ENCODE measurements at places on chromosomes 3 and 15. TPM values are rescaled to one million over a fixed set of nuclear protein-coding genes. Genes with fewer than 3 reads are reported as not detected.

GRCh38 chr3:30356866-30357753 lies 249.3 kb upstream of the TGFBR2 start:
- no peak for DNase-seq

- no peak for DNase-seq
Observed at GRCh38 chr3:147574621-147575020, 165.5 kb downstream of the ZIC1 start.

FRG2C gene
- not detected for total RNA-seq

ADAMTS17 gene
- 4.4 TPM for total RNA-seq

DNA sequence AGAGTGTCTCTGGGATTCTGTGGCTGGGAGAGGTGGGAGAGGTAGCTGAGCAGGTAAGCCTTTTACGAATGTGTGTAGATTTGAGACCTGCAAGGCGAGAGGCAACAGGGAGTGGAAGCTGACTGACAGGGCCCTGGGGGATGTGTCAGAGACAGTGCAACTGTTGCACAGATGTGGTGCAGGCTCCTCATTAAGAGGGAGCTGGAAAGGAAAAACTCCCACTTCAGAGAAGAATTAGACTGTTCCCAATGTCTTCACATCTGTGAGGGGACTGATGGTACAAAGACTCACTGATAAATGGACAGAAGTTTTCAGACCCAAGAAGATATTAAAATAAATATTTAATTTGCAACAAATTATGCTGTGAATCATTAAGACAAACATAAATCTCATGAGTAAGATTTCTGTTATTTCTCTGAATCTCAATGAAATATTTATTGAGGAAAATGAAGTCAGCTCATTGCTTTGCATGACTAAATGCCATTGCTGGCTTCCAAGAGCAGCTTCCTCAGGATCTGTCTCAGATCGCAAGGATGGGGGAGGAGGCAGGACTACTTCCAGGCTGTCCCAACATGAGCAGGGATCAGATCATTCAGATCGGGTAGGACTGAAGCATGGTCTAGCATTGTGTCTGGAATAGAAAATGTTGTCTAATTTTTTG lies 127.3 kb upstream of the ROPN1 start:
- DNase-seq: no peak

GRCh38 chr15:79339588-79340314 lies 28.8 kb downstream of the TMED3 start:
- DNase-seq: no peak

Data from right atrium auricular region (tissue), 2 donors.